NCI-H1092 treated with DMSO at 0.1 percent for 48 hours (cell line): ENCODE measurements at places on chromosomes 3 and 15.
A peak's percentile ranks its signal among the peaks of the same experiment; 100 is the strongest.

GRCh38 chr3:126364731-126365301 lies 7.6 kb upstream of the KLF15 start:
- DNase-seq, result no peak

DNA sequence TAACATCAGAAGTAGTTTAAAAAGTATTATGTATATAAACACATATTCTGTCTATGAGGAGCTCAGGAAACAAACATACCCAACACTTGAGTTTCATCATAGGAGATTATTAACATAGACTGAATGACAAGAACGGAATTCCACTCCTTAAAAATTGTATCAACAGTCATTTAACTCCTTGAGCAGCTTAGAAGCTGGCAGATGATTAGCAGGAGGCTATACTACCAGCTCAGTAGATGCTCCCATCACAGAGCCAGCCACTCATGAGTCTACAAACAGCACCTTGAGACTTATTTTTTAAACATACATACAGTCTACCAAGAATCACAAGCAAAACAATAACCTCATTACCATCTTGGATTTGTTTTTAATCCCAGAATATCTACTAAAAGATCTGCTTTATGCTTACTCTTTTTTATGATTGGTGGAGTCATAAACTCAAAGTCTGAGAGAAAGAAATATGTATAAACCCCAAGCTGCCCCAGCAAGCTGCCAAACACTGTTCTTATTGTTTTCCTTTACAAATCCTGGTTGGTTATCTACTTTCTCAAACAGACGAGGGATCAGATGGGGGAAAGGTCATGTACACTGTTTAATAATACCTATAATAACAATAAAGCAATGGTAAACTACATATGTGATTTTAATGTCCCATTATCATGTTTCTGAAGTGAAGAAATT lies 59.5 kb downstream of the CBLB start:
- no peak for DNase-seq

DNA sequence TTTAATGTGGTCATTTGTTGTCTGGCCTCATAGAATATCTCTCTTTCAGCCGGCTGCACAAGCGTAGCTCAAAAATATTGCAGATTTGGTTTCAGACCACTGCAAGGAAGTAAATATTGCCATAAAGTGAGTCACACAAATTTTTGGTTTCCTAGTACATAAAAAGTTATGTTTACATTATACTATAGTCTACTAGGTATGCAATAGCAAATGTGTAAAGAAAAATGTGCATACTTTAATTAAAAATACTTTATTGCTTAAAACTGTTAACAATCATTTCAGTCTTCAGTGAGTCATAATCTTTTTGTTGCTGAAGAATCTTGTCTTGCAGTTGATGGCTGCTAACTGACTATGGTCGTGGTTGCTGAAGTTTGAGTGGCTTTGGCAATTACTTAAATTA lies 425.1 kb upstream of the ROBO1 start:
- no peak for DNase-seq

DNA sequence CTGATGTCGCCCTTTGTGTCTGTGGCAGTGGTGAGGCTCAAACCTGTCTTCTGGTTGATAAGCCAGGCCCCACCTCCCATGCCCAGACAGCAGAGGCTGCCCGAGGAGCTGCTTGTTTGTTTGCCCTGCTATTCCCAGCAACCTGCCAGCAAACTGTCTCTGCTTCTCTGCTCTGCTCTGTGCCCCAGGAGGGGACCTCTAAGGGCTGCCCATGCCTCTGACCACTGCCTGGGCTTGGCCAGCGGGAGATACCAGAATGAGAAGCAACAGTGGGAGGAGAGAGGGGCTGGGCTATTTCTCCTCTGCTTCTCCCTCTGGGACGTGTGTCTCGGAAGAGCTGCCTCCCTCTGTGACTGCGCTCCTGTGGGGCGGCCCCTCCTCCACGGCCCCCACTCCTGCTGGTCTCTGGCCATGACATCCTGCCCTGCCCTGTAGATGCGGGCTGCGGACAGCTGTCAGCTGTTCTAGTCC lies 213.1 kb downstream of the RPLP1 start:
- no peak for DNase-seq

GRCh38 chr3:135240426-135240825 lies 445.4 kb downstream of the EPHB1 start:
- no peak for DNase-seq

DNA sequence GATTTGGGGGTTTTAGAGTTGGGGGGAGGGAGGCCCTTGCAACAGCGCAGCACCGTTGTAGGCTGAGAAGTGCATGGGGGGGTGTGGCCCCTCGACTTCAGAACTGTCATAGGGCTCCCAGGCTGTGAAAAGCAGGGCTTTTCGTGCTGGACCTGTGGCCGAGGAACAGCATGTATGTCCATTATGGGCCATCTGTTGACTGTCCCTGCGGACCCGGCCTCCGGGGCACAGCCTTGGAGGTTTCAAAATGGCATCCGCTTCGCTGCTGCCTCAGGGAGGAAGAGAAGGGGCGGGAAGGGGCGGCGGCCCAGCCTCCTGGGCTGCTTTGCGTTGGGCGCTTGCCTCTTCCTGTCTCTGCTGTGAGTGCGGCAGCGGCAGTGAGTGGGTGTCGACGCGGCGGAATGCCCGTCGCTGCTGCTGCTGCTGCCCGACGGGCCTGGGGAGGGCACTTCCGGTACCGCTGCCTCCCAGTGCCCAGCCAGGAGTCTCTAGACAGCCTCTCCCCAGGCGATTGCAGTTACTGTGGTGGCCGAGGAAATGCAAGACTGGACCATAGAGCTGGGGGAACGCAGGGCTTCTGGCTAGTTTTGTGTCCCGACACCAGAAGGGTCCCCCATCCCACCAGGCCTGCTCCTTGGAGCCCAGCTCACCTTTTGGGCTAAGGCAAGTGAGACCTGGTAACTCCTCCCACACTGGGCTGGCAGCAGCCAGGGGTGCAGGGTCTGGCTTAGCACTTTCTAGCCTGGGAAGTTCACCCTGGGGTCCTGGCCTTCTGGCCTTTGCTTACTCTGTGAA lies 1.9 kb downstream of the GNAI2 start:
- DNase-seq, result peak; percentile 47

DNA sequence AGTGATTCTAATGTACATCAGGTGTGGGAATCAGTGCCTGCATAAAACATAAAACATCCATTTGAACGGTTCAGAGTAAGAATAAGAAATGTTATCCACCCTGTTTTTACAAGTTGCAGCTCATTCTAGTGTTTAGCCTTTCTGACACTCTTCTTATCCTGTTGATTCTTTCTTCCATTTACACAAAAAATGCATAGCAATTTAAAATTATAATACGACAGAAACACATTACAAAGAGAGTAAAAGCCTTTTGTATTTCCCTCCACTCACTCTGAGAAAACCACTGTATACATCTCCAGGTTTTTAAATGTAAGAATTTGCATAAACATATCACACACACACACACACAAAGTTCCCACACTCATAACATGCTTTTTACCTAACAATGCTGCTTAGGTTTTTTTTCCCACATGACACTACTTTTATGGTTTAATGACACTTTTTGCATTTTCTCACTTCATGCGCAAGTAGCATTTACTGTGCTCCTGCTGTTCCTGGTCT lies 199.8 kb downstream of the CNTN6 start:
- no peak for DNase-seq

DNA sequence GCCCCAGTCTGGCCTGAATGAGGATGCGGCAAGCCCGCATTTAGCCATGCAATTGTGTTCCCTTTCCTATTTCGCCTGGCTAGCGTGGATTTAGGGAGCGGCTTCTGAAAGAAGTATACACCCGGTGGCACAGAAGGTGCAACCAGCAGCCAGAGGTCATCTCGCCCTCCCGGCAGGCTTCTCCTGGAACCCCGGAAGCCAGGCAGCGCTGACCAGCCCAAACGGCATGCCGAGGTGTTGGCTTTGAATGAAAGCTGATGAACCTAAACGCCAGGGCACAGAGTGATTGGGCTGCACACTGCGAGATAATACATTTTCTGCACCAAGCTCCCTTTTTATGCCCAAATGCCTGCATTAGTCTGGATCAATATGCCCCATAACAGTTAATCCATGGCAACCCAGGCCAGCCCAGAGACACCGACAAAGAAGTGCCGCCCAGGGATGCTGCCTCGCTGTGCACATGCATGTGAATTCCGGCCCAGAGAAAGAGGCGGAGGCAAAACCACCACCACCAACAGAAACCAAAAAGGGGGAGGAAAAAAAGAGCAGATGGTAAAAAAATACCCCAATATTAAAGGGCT lies 1.4 kb downstream of the SRGAP3 start:
- no peak for DNase-seq

GRCh38 chr3:112253301-112253971 lies 40.6 kb downstream of the SLC9C1 start:
- no peak for DNase-seq

- no peak for DNase-seq
Measured at GRCh38 chr3:175672119-175672689, 813.1 kb downstream of the NAALADL2 start.

GRCh38 chr3:190322604-190323245 lies 479 bp upstream of the CLDN1 start:
- DNase-seq, result no peak

GRCh38 chr15:89749054-89749453 lies 2.0 kb downstream of the MESP1 start:
- no peak for DNase-seq

GRCh38 chr3:65883613-65884012 lies 155.1 kb downstream of the MAGI1 start:
- peak; percentile 35 for DNase-seq

GRCh38 chr15:84961114-84961452 lies 20.6 kb upstream of the PDE8A start:
- no peak for DNase-seq

DNA sequence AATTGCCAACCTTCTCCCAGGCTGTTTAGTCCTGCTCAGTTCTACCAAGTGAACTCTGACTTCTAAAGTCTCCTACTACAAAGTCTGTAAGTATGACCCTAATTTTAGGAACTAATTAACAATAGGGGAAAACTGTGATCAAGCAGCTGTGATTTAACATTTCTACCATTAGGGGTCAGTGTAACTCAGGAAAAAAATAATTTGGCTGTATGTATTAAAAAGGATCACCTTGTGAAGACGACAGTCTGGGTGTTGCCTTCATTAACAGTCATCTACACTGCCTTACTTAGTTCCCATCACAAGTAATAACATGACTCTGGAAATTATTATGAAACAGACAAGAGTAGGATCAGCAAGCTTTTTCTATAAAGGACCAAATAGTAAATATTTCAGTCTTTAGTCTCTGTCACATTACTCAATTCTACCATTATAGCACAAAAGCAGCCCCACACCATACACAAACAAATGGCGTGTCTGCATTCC lies 4.2 kb upstream of the NPHP3 start:
- DNase-seq, result peak; percentile 71

DNA sequence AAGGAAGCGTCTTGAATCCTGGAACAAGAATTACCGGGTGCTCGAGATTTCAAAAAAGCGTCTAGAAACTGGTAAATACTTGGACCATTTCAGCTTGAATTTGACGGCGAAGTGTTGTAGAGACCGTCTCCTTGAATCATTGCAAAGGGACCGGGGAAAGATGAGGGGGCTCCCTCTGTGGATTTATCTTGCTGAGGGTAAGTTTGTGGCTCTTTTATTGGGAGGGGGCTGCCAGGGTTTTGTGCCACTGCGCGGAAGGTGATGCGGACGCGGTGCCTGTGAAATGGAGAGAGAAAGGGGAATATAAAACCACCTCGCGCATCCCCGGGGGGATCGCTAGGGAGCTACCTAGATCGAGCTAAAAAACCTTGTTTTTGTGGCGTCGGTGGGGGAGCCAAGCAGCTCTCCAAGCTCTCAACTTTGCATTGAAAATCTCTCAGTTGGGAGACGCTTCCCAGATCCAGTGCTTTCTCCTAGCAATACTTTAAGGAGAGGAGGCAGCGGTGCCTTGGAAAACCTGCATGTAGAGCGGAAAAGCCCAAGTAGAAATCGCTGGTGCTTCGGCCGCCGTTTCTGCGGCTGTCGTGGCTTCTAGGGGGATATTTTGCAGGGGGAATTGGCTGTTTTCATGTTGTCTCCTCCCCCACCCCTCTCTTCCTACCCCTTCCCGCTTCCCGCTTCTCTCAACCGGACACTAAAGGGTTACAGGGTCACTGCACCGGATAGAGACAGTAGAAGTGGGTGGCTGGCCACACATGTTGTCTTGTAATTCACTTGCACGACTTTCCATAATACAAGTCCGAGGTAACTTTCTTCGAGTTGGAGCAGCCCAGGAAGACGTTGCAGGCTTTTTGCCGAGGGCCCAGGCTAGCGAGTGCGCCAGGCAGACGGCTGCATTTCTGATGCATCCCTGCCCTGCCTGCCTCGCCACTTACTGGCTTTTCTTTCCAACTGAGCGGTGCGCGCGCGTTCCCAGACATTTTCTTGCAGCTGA lies 187.6 kb downstream of the NLGN1 start:
- no peak for DNase-seq

GRCh38 chr15:95681836-95682544 lies 648.5 kb upstream of the NR2F2 start:
- peak; percentile 45 for DNase-seq

DNA sequence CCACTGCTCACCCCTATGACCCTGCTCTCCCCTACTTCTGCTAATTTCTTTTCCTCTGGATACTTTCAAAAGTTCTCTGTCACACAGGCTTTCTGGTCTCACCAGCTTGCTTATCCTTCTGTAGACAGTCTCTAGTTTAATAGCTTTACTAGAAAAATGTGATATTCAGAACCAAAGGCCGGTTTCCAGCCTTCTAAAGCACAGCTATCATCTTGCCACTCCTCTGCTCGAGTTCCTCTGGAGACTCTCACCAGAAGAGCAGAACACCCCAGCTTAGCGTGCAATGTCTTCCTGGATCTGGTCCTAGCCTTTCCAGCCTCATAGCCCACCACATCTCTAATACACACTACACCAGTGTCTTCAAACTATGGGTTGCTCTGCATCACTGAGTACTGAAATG lies 1.8 kb upstream of the VPS8 start:
- no peak for DNase-seq

- DNase-seq, result no peak
Measured at GRCh38 chr3:36707623-36708409, 56.5 kb downstream of the DCLK3 start.

- peak; percentile 87 for DNase-seq
Measured at GRCh38 chr3:9422712-9423424, 25.5 kb downstream of the SETD5 start.

GRCh38 chr15:42457445-42458442 lies 33.2 kb downstream of the ZNF106 start:
- no peak for DNase-seq

DNA sequence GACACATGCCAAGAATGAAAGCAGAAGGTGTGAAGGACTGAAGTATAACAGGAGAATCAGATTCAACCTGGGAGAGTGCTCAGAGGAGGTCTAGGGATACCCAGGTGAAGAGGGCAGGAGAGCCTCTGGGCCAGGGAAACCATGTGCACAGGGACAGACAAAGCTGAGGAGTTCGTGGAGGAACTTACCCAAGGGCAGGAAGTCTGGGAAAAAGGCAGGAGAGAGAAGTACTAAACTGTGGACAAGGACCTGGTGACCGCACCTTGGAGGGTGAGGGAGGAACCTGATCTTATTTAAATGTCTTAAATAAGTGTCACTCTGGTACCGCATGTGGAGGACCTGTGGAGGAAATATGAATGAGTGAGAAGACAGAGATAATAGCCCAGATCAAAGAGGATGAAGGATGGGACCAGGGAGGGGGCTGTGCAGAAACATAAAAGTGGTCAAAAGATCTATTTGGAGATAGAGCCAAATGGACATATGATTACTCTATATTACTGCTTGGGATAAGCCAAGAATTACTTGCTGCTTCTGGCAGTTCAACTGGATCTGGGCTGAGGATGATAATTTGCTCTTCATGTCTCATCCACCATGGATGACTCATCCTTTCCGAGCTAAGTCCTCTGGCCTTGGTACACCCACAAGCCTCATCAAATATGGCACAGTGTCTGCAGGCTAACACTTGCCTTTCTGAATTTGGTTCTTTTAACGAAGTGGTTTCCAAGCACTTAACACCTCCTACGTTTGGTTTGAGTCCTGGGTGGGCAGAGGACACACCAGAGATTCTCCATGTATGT lies 116.9 kb upstream of the NMNAT3 start:
- no peak for DNase-seq
